ENCODE measurements at places on chromosomes 5 and 9. TPM values are rescaled to one million over a fixed set of nuclear protein-coding genes. Genes with fewer than 3 reads are reported as not detected.

GRCh38 chr5:114648940-114649339 lies 287.1 kb downstream of the KCNN2 start:
- H3K4me1 ChIP-seq, result no peaks in the 10 kb centered on the region
- H3K27ac ChIP-seq, result no peak overlapping the region

The HTR4 gene
- total RNA-seq, result not detected

GRCh38 chr9:24071716-24072115 lies 245.7 kb upstream of the ELAVL2 start:
- no peak for DNase-seq
- no peaks in the 10 kb centered on the region for H3K27me3 ChIP-seq
- H3K27ac ChIP-seq, result no peak overlapping the region

The CSF1R gene
- 0.15 TPM for total RNA-seq

DNA sequence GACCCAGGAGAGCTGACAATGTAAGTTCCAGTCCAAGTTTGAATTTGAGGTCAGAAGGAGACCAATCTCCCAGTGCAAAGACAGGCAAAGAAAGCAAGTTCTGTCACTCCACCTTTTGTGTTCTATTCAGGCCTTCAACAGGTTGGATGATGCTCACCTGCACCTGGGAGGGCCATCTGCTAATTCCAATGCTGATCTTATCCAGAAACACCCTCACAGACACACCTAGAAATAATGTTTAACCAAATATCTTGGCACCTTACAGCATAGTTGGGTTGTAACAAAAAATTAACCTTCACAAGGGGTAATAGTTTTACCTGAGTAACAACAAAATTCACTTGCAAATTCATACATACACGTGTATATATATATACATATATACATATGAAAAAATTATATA lies 190.8 kb downstream of the DIRAS2 start:
- H3K4me3 ChIP-seq, result no peak overlapping the region
- H3K4me1 ChIP-seq, result no peaks in the 10 kb centered on the region
- no peaks in the 10 kb centered on the region for H3K36me3 ChIP-seq
- peaks cover 5% of the 10 kb centered on the region for H3K27me3 ChIP-seq
- DNase-seq, result no peak

The QRFP gene
- not detected for total RNA-seq

DNA sequence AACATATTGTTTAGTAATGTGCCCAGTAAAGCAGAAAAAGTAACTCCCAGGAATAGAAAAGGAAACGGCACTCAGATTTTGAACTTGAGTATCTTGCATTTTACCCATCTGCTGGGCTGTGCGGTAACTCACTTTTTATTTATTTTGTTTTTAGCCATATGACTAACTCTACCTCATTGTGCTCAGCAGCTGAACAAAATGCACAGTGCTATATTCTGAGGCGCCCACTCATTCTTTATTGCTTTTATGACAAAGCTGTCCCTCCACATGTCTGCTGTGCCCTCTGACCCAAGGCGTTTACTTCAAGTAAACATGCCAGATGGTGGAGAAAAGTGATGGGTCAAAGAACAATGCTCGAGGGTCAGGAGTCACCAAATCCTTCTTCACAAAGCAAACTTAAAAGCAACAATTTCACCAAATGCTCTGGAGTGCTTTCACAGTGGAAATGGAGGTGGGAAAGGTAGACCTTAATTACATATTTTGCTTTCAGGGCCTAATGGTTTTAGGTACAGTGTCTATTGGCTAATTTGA lies 215.2 kb upstream of the ELAVL2 start:
- no peaks in the 10 kb centered on the region for H3K36me3 ChIP-seq
- H3K4me1 ChIP-seq, result no peaks in the 10 kb centered on the region
- no peaks in the 10 kb centered on the region for H3K27me3 ChIP-seq
- DNase-seq, result no peak
- no peak overlapping the region for H3K27ac ChIP-seq

The SV2C gene
- 0.10 TPM for total RNA-seq

Measured in activated CD4-positive, alpha-beta T cell treated with anti-CD3 and anti-CD28 coated beads, Interleukin-2, amount 10 ng/mL, durations not matched to agents 7 days and 5 days (primary cell).